ENCODE measurements at places on chromosomes 13 and 19.
A peak's percentile ranks its signal among the peaks of the same experiment; 100 is the strongest.

DNA sequence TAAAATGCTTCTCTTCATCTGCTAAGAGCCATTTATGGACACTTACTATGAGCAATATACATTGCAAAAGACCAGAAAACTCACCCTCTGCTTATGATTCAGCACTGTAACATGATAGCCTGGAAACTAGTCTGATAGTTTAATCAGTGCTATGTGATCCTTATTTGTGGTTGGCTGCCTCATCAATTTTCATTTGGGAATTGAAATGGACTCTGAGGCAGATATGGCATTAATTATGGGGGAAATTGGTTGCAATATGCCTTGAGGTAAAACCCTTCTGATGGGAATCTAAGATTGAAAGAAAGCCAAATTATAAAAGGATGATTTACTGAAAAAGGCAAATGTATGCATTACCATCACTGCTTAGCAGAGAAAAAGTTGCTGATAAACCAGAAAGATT, 33.5 kb downstream of the FAM216B start:
- no peak for DNase-seq

- no peak for DNase-seq
Measured at GRCh38 chr19:29245215-29245614, 32.3 kb upstream of the UQCRFS1 start.

- DNase-seq = no peak
Measured at GRCh38 chr13:50990065-50990817, 80.7 kb downstream of the RNASEH2B start.

- DNase-seq = no peak
Measured at GRCh38 chr19:31639306-31639705, 290.1 kb upstream of the TSHZ3 start.

- DNase-seq = no peak
Measured at GRCh38 chr19:52520013-52520412, 7.5 kb upstream of the ZNF808 start.

GRCh38 chr13:108645376-108645775, 16.0 kb downstream of the MYO16 start:
- DNase-seq = no peak

GRCh38 chr19:47813304-47813994, 8.3 kb upstream of the CRX start:
- DNase-seq = peak; percentile 68

DNA sequence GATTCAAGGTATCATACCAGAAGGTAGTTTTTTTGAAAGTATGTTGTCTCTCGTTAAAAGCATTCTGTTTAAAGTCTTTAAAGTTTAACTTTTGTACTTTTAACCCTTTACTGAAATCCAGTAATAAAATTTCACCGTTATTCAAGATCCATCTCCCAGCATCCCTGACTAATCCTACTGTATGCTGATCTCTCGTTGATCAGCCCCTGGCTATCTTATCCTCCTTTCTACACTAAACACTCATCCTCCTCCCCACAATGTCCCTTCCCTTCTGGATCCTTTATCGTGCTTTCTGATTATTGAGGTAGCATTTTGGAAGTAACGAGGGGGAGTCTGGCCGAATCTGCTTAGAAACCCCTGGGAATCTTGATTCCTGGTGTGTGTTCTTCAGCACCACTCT, 1.3 kb downstream of the TPP2 start:
- no peak for DNase-seq

GRCh38 chr19:42401365-42402303, 11.5 kb upstream of the CNFN start:
- DNase-seq = peak; percentile 56

GRCh38 chr19:49361438-49362047, 673 bp downstream of the TEAD2 start:
- DNase-seq = no peak

- DNase-seq = no peak
Measured at GRCh38 chr19:291561-292280, 518 bp upstream of the PLPP2 start.

DNA sequence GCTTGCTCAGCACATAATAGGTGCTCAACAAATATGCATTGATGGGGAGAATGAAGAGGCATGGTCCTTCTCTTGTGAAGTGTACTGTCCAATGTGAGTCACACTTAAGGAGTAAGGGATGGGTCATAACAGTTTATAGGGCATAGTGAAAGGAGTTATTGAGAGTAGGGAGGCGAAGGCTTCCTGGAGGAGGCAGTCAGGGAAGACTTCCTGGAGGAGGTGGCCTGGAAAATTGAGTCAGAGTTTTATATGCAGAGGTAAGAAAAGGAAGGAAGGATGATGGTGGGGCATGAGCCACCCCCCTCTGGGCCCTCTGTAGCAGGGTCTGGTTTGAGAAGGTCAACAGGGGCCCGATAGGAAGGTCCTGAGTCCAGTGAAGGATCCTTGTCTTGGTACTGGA, 57.0 kb upstream of the ZNF536 start:
- no peak for DNase-seq

- DNase-seq = no peak
Measured at GRCh38 chr13:37966266-37966665, 96.7 kb upstream of the TRPC4 start.

DNA sequence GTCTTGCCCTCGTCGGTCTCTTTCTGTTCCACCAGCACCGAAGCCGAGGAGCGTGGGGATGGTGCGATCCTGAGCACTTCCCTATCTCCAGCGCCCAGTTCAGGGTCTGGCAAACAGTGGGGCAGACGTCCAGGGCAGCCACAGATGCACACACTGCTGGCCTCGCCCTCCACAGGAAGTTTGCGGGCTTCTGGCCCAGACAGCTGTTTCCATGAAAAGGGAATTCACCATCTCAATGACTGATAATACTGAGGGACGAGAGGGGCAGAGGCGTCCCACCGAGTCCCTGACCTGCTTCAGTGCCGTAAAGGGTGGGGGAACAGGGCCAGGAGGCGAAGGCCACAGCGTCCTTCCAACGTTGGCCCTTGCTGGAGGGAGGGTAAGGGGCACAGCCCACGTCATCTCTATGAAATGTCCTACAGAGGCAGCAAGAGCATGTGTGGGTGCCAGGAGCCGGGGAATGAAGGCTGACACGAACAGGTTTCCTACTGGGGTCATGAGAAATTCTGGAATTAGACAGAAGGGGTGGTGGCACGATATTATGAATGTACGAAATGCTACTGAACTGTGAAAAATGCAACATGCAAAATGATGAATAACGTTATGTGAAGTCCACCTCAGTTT, 19.5 kb downstream of the SHC2 start:
- DNase-seq = no peak

GRCh38 chr19:51824281-51825005, 29.5 kb downstream of the FPR3 start:
- no peak for DNase-seq

GRCh38 chr19:47610902-47611301, 2.0 kb downstream of the BICRA start:
- no peak for DNase-seq

GRCh38 chr13:113220141-113220598, 10.8 kb downstream of the CUL4A start:
- no peak for DNase-seq

- no peak for DNase-seq
Measured at GRCh38 chr19:49017041-49017665, at the start of gene LHB. Gene LHB, minus strand, starts transcription at chr19:49017091. Its CDS starts 10 bp downstream, at chr19:49017081.

- no peak for DNase-seq
Measured at GRCh38 chr19:53909471-53910169, 542 bp downstream of the CACNG7 start.

GRCh38 chr13:100035936-100036335, 53.0 kb upstream of the PCCA start:
- no peak for DNase-seq

DNA sequence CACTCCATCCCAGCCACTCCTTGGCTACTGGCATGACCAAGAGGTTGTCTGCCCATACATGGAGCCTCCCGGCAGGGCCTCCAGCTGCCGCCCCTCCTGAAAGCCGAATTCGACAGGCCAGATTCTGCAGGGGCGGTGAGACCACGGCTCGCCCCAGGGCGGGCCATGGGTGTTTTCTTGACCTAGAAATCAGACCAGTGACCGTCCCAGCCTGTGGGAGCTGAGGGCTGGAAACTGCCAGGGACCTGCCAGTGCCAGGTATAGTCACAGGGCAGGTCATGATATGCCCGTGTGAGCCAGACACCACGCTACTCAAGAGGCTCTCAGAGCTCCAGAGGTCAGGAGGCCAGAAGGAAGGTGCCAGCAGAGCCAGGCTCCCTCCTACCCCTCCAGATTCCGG, 16.8 kb downstream of the DAPK3 start:
- DNase-seq = no peak

- no peak for DNase-seq
Measured at GRCh38 chr13:112779856-112780604, 90.2 kb downstream of the ATP11A start.

DNA sequence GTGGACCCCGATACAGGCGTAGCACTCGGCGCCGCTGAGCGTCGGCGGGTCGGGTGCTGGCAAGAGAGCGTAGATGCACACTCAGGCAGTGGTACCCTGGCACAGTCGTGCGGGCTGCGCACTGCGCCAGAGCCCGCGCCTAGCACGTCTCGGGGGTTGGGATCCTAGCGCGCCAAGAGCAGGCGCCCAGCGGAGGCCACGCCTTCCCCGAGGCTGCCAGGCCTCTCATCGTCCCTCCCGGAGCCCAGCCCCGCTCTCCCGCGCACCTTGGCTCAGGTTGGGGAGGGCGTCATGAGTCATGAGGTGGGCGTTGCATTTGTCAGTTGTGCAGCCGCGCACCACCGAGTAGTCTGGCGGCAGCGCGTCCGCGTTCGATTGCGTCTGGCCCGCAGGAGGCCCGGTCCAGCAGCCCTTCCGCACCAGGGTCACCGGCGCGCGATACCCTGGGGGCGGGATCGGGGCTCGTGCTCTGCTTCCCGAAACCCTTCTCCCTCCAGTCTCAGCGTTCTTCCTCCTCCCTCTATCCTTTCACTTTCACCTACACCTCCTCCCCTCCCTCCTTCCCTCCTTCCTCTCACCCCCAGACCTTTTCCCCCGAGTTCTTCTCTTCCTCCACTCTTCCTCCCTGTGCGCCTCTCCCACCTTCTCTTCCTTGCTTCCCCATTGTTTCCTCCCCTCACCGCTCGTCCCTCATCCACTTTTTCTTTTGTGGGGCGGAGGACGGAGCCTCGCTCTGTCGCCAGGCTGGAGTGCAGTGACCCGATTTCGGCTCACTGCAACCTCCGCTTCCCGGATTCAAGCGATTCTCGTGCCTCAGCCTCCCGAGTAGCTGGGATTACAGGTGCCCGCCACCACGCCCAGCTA, 3.5 kb downstream of the LYPD5 start:
- peak; percentile 59 for DNase-seq

DNA sequence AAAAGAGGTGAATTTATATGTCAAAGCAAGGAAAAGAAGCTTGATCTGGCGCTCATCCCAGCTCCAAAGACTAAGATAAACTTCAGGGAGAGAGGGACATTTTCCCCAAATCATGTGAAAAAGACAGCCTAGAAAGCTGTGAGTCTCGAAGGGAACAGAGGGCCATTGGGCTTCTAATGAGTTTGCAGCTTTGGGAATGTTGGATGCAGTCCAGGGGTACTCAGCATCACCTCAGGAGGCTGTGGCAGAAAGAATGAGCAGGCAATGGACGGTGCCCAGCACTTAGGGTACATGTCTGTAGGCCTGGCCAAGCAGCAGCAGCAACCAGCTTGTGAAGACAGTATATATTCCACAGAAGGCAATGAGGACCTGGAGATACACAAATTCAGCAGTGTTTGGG, 25.7 kb upstream of the WASF3 start:
- DNase-seq = no peak

- DNase-seq = no peak
Measured at GRCh38 chr13:60707878-60708277, 310.9 kb downstream of the TDRD3 start.

DNA sequence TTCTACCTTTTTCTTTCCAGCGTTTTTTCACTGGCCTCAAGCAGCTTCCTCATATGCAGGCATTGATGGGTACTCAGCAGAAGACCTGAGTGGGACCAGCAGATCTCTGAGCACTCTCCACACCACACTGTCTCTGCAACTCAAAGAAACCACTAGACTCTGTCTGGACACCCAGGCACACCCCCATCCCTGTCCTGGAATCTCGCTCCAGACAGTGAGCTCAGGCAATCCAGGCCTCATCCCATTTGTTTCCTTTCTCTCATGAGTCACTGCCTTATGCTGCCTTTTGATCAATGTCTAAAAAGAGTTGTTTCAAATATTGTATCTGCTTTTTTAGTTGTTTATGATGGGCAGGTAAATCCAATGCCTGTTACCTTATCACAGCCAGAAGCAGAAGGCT, 19.7 kb upstream of the POP4 start:
- DNase-seq = no peak
